Left ventricle myocardium superior (tissue), 1 donor: ENCODE measurements at places on chromosomes 4 and X. TPM values are rescaled to one million over a fixed set of nuclear protein-coding genes. Genes with fewer than 3 reads are reported as not detected.
A peak's percentile ranks its signal among the peaks of the same experiment; 100 is the strongest.

Gene DRD5
- total RNA-seq, result not detected

Gene HELQ
- total RNA-seq, result 15.3 TPM

Gene AKAP14
- total RNA-seq, result not detected

Gene EVC
- 6.3 TPM for total RNA-seq

Gene MGARP
- total RNA-seq, result 0.62 TPM

Gene TMEM47
- total RNA-seq, result 32.1 TPM

Gene TCEAL7
- 4.0 TPM for total RNA-seq

Gene NAP1L2
- total RNA-seq, result 5.9 TPM

Gene PDLIM3
- total RNA-seq, result 123 TPM

Gene CHM
- total RNA-seq, result 15.7 TPM

Gene ARMCX2
- 27.7 TPM for total RNA-seq

Gene RBMXL3
- not detected for total RNA-seq

Gene CTAG2
- total RNA-seq, result not detected

Gene KLF8
- total RNA-seq, result 3.4 TPM

Gene GLRA2
- not detected for total RNA-seq

Gene FREM3
- not detected for total RNA-seq

Gene LNX1
- total RNA-seq, result 9.1 TPM

Gene NWD2
- total RNA-seq, result not detected

Gene KLHL34
- total RNA-seq, result 3.6 TPM

Gene ARHGAP36
- not detected for total RNA-seq

Gene SSX2B
- not detected for total RNA-seq

Gene TCEAL1
- 20.0 TPM for total RNA-seq

Gene ARHGAP4
- total RNA-seq, result 10.0 TPM

Gene ELF4
- 2.3 TPM for total RNA-seq

GRCh38 chrX:68433155-68433980 is at the start of gene OPHN1:
Gene OPHN1 (minus strand): TSS chrX:68433495. CDS start chrX:68433020, 475 bp downstream.
- DNase-seq, result peak; percentile 84

- DNase-seq, result no peak
Observed at GRCh38 chr4:161419822-161420221, 744.0 kb downstream of the FSTL5 start.

GRCh38 chr4:47705326-47705981 is 132.4 kb downstream of the CORIN start:
- DNase-seq, result no peak

GRCh38 chr4:105291925-105292324 is 145.2 kb downstream of the TET2 start:
- no peak for DNase-seq

GRCh38 chr4:15291122-15291521 is 136.7 kb upstream of the C1QTNF7 start:
- no peak for DNase-seq

- no peak for DNase-seq
Observed at GRCh38 chrX:153974726-153975286, 2.3 kb downstream of the TMEM187 start.

GRCh38 chr4:108446556-108446955 is 173.8 kb upstream of the RPL34 start:
- DNase-seq, result no peak

GRCh38 chr4:66328803-66329574 is 658.7 kb upstream of the EPHA5 start:
- no peak for DNase-seq

GRCh38 chr4:81796790-81797528 is 325.3 kb upstream of the RASGEF1B start:
- no peak for DNase-seq

GRCh38 chrX:77628294-77629025 is 157.6 kb downstream of the ATRX start:
- no peak for DNase-seq

DNA sequence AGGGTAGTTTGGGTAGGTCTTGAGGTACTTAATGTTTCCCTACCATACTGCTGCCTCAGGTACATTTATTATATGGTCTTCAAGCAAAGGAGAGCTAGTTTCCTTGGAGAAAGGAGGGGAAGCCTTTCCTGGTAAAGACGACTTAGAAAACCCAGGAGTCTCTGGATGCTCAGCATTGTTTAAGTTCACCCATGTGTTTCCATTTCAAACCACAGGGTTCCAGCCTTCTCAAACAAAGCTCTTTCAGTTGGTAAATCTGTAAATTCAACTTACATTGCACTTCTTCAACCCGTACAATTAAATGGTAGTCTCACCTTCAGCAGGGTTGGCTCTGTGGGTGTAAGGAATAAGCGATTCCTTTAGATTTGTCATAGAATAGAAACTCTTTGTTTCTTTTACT is 111.9 kb upstream of the UNC5C start:
- no peak for DNase-seq

- peak; percentile 42 for DNase-seq
Observed at GRCh38 chr4:2570551-2571222, 34.2 kb downstream of the FAM193A start.

DNA sequence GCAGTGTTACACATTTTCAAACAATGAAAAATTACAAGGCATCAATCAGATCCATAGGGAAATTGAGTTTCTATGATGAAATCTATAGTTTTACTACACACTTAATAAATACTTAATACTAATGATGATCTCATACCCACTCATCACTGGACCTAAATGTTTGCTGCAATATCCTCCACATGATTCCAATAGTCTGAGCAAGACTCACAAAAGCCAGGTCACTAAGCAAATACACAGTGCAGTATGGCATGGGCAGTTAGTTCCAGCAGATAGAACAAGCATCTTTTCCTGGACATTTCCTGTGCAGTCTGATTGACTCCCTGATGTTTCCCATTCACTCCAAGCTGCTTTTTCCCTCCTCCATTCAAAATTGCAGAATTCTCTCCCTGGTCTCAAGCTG is 109.0 kb upstream of the ATOH1 start:
- DNase-seq, result no peak

- DNase-seq, result no peak
Observed at GRCh38 chrX:149541521-149542047, 772 bp downstream of the EOLA1 start.

GRCh38 chr4:26319949-26320537 is 771 bp upstream of the RBPJ start:
- no peak for DNase-seq

DNA sequence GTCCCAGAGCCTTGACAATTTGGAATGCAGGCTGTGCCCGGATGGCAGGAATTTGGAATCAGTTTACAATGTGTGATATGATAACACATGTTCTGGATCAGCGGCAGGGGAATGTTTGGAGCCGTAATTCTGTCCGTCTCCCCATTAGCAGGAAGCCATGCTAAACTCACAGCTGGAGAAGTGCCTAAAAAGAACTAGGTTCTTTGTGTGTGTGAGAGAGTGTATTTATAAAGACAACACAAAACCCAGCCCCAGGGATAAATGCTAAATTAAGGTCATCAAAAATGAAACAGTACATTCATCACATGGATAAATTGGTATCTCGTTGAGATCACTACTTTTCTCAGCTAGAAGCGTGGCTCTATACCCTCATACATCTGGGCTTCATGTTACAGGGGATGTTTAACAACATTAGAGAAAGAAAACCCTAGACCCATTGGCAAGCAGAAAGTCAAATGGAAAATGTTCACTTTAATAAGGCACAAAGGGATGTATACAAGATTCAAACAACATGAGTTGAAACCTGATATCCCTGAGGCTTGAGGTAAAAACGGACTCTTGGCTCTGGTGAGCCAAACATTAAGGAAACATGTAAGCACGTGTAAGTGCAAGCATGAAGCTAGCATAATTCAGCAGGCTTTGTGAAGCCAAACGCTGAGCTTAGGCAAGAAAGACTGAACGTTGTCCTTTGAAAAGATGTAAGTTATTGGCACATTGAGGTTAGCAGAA is 18.0 kb upstream of the TMEM131L start:
- no peak for DNase-seq

DNA sequence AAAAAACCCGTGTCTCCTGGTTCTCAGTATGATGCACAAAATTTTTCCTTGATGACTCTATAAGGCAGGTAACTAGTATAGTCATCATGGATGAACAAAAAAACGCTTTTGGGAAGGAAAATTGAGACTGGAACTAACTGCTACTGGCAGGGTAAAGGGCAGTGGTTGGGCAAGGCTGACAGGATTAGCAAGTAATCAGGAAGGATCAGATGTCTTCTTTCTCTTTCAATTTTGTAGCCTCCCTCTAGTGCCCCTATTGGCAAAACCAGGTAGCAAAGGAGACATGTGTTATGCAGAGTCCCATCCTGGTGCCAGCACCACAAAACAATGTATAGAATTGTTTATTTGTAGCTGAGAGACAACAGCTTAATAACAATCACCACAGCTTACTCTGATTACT is 12.8 kb upstream of the SLITRK4 start:
- DNase-seq, result no peak

- no peak for DNase-seq
Observed at GRCh38 chrX:16653424-16653823, 3.5 kb downstream of the S100G start.

DNA sequence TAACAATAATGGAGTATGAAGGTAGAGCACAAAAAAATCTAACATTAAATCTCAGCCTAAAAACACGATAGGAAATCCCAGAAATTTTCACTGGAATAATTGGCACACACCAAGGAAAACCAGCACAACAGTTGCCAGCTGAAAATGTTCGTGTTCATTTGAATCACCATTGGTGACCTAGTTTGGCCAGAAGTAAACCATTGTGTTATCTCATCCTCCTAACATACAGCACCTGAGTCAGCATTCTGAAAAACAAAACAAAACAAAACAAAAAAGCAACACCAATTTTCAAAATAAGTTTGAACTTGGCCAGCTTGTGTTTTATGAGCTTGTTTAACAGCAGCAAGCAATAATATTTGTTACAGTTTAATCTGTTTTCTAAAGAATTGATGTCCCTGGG is 41.1 kb downstream of the UCHL1 start:
- DNase-seq, result no peak

DNA sequence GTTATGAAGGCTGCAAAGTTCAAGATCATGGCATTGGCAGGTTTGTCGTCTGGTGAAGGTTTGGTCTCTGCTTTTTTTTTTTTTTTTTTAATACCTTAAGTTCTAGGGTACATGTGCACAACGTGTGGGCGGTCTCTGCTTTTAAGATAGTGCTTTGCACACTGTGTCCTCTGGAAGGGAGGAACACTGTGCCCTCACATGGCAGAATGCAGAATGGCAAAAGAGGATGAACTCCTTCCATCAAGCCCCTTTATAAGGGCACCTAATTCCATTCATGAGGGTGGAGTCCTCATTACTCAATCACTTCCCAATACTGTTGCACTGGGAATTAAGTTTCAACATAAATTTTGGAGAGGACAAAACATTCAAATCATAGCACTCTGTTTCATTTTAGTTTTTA is 101.4 kb downstream of the GLRA2 start:
- no peak for DNase-seq

GRCh38 chr4:158771776-158772175 is 3.0 kb downstream of the FNIP2 start:
- no peak for DNase-seq

- DNase-seq, result no peak
Observed at GRCh38 chr4:162952232-162952631, 214.5 kb downstream of the NAF1 start.

DNA sequence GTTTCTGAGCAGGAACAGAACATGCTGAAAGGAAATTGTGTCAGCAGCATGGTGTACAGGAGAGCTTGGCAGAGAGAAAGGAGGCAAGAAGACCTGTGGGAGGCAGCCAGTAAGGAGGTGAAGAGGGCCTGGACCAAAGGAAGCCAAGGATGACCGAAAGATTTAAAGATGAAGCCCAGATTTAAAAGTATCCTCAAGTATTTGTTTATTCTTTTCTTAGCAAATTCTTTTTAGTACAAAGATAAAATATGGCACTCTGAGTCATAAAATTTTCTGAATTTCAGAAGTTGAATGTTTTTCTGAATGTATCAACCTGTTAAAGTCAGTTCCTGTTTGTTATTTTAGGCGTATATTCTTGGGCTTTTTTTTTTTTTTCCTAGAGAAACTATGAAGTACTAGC is 3.5 kb downstream of the PKD2 start:
- no peak for DNase-seq

- no peak for DNase-seq
Observed at GRCh38 chr4:127586922-127587571, 45.7 kb upstream of the INTU start.

DNA sequence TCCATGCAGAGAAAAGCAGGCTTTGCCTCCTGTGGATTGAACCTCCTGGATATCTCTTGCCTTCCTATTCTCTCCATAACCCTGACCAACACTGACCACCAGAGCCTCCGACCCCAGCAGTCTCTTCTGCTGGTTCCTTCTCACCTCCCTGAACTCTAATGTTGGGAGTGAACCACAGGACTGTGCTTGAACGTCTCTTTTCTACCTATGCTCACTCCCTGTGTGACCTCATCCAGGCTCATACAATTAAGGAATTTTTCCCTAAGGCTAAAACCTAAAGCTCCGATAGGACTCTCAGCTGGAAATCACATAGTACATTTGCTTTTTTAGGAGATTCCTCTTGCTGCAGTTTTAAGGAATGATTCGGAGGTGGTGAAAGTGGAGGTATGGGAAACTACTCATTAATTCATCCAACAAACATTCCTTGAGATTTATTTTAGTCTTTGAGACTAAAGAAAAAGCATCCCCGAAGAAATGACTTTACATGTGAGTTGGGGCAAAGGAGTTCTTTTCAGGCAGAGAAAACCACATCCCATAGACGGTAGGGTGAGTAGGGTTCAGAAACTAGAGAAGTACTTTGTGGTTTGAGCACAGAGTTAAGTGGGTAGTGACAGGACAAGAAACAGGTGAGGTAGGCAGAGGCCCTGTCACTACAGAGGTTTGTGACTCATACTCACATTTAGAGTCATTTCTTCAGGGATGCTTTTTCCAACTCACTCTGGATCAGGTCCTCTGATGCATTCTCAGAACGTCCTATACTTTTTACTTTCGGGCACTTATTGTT is 30.8 kb downstream of the NDNF start:
- no peak for DNase-seq

- DNase-seq, result no peak
Observed at GRCh38 chr4:25174674-25175073, 14.4 kb upstream of the SEPSECS start.

DNA sequence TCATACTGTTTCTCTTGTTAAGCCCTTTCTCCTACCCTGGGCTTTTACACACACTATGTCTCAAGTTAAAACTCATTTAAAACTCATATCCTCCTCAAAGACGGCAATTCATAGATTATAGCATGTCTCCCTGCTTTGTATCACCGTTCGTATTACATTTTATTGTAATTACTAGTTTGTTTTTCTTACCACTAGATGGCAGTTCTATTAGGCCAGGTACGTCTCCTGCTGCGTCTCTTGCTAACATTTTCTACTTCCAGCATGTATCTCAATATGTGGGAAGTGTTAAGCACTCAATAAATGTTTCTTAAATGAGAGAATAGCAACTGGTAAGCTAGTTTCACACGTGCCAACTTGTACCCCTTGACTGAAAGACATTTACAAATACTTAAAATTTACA is 450.3 kb upstream of the PCDH7 start:
- DNase-seq, result no peak

GRCh38 chr4:180285796-180286195 is 1957.4 kb upstream of the TENM3 start:
- no peak for DNase-seq

- DNase-seq, result no peak
Observed at GRCh38 chr4:53479736-53480525, 102.5 kb downstream of the FIP1L1 start.

GRCh38 chrX:123753656-123754350 is 21.0 kb upstream of the THOC2 start:
- DNase-seq, result no peak

- no peak for DNase-seq
Observed at GRCh38 chrX:130304587-130305368, 34.9 kb upstream of the SLC25A14 start.

GRCh38 chr4:93764639-93765246 is 63.8 kb upstream of the ATOH1 start:
- DNase-seq, result no peak
